ENCODE measurements at places on chromosomes 2 and 18. TPM values are rescaled to one million over a fixed set of nuclear protein-coding genes. Genes with fewer than 3 reads are reported as not detected.
A peak's percentile ranks its signal among the peaks of the same experiment; 100 is the strongest.

- peak; percentile 78 for DNase-seq
Measured at GRCh38 chr2:85433511-85434089, 15.1 kb downstream of the SH2D6 start.

The TCF4 gene
- 24.6 TPM for total RNA-seq

- no peak for DNase-seq
Measured at GRCh38 chr18:4241090-4241617, 214.0 kb downstream of the DLGAP1 start.

GRCh38 chr18:62105376-62105775 lies 81.5 kb downstream of the PIGN start:
- DNase-seq: no peak

- DNase-seq: no peak
Measured at GRCh38 chr18:68830256-68831045, 32.6 kb downstream of the CCDC102B start.

GRCh38 chr18:58566556-58567292 lies 62.2 kb downstream of the ALPK2 start:
- no peak for DNase-seq

- no peak for DNase-seq
Measured at GRCh38 chr2:173117678-173118077, 42.0 kb downstream of the MAP3K20 start.

- DNase-seq: no peak
Measured at GRCh38 chr18:57431467-57432080, 3.6 kb upstream of the ONECUT2 start.

DNA sequence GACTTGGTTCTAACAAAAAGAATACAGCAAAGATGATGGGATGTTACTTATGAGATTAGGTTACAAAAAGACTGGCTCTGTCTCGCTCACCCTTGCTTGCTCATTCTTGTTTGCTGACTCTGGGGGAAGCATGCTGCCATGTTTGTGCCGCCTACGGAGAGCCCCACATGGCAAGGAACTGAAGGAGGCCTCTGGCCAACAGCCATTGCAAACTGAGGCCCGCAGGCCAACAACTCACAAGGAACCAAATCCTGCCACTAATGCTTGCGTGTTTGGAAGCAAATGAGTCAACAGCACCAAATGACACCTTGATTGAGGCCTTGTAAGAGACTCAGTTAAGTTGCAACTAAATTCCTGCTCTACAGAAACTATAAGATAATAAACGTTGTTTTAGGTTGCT lies 297.6 kb upstream of the STON1 start:
- no peak for DNase-seq

The ALPI gene
- 24.4 TPM for total RNA-seq

DNA sequence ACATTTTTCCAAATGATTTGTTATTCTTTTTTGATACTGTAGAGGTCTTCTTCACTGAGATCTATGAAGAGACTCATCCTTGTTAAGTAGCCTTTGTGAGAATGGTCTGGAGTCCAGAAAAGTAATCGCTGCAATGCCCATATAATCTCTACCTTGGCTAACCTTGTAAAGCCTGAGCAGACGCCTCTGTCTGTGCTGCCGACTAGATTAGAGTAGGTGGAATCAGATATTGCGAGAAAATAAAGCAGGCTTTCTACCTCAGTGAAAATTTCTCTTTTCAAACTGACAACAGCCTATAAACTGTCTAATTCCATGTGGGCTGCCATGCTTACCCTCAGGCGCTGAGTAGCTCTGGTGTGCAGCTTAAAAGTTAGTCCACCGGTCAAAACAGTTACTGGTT lies 17.5 kb upstream of the CERS6 start:
- DNase-seq: no peak

DNA sequence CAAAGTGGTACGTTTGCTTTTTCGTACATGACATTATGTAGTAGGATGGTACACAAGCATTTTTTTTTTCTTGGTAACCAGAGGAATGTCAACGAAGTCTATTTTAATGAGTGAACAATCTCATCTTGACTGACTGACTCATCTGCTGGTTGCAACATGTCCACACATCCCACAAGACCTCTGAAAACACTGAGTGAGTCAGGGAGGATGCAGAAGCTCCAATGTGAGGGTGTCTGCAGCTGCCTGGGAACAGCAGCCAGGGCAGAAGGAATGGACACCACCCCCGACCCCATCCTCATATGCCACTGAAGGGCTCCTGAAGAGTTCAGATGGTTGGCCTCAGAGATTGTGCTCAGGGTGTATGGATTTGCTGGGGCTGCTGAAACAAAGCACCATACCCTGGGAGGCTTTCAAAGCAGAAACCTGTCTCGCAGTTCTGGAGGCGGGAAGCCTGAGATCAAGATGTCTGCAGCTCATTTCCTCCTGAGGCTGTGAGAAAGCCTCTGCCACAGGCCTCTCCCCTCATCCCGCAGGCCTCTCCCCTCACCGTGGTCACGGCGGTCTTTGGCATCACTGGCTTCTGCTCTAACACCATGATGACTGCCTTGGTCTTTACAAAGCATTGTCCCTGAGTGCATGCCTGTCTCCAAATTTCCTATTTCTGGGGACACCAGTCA lies 124.6 kb downstream of the LRATD1 start:
- no peak for DNase-seq

The PKDCC gene
- 79.3 TPM for total RNA-seq

GRCh38 chr18:29979881-29980280 lies 1062.7 kb downstream of the DSC3 start:
- DNase-seq: no peak

GRCh38 chr2:231930593-231931281 lies 4.5 kb upstream of the NPPC start:
- DNase-seq: no peak

DNA sequence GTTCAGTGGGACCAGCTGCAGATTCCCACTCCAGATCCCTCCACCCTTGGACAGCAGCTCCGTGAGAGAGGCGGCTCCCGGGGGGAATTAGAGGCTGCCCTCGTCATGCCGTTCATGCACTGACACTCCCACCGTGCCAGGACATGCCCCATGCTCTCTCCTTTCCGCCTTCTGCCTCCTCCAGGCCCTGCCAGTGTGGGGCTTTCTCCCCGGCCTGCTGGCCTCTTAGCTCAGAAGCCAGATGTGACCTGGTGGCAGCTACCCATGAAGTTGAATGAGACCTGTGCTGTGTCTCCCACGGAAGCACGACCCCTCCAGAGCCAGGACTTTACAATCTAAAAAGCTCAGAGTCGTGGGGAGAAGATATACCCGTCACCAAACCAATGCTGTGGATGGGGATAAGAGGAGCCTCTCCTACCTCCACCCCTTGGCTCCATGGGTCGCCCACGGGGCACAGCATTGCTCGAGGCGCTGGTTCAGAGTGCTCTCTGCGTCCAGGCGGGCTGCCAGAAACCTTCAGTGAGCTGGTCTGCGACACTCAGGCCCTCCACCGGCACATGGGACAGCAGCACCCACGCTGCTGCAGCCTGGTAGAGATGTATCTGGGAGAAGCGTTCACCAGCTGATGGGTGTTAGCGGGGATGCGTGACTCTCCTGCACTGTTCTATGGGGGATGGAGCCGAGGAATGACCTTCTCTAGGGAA lies 111.0 kb upstream of the GPC1 start:
- no peak for DNase-seq

The WDR12 gene
- total RNA-seq: 30.4 TPM

DNA sequence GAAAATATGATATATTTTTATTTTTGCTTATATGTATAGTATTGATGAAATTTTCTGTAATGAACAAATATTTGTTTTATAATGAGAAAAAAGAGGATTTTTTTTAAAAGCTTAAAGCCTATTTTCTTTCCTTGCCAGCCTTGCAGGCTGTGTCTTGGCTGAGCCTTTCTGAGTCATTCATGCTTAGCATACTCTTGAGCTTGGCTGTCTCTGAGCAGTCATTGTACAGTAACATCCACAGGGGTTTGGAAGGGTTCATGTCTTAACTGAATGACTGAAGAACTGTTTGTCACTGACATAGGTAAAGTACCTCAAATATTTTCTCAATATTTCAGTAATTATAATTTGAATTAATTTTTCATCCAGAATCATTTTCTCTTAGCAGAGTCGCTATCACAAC lies 49.3 kb downstream of the GPR39 start:
- DNase-seq: no peak

- DNase-seq: peak; percentile 94
Measured at GRCh38 chr18:80147418-80148325, 38.6 kb downstream of the ADNP2 start.

All from mucosa of descending colon (tissue), 3 donors.